ENCODE measurements at places on chromosomes 7 and 10.
A peak's percentile ranks its signal among the peaks of the same experiment; 100 is the strongest.

DNA sequence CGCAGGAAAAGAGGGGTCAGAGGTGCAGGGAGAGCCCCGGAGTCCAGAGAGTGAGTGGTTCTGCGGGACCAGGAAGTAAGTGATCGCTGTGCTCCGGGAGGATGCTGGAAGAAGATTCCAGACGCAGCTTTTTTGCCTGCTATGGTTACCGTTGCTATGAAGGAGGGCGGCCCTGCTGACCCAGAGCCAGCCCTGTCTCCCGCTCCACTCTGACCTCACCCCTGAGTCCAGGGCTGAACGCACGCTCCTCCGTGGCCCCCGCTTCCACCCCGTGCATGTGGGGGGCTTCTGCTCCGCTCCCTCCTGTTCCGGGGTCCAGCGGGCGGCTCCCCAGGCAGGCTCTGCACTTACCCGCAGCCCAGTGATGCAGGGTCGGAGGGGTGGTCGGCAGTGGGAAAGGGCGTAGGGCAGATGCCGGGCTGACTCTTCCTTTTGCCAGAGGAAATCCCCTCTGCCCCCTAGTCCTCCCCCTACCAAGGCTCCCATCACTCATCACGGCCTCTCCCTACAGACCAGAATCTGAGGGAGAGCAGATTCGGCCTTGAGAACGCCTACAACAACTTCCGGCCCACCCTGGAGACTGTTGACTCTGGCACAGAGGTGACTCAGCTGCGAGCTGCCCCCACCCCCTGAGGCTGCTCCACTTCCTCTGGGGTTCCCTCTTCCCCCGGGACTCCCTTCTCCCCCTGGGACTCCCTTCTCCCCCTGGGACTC, 2.7 kb upstream of the MUC17 start:
- DNase-seq, result peak; percentile 93

DNA sequence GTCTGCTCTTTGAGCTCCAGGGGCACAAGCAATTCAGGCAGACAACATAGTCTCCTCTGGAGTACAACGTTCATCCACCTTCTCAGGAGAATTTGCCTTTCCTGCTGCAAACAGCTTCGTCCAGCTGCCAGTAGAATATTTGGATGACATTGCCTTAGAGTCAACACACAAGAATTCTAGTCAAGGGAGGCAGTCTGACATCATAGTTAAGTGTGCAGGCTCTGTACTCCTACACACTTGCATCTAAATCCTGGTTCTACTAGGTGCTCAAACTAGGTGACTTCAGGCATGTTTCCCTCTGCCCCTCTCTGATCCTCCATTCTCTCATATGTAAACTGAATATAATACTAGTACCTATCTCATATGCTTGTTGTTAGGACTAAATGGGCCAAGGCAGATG, 314.8 kb downstream of the HPSE2 start:
- DNase-seq, result no peak

DNA sequence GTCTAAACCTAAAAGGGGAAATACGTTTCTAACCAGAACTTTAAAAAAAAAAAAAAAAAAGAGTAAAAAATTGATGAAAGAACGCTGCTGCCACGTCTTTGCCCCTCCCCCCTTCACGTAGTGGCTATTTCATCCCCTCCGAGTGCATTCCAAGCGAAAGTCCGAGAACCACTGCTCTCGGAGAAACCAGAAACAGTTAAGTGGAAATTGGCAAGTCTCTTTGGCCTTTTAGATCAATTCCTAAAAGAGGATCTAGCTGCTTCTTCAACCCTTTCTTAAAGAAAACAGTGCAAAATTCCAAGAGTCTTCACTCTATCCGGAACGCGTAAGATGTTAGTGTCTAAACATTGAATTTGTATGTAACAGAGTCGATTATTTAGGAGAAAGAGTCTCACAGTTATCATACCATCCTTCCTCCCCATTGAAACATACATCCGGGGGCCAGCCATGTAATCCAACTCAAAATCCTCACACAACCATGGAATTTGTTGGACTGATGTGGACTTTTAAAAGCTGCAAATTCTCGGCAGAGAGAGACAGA, 1.1 kb downstream of the P4HA1 start:
- peak; percentile 61 for DNase-seq

- no peak for DNase-seq
These were observed 120.4 kb upstream of the TARP start for GRCh38 chr7:38393874-38394273.

GRCh38 chr10:104199567-104199966, 32.6 kb downstream of the CFAP43 start:
- no peak for DNase-seq

DNA sequence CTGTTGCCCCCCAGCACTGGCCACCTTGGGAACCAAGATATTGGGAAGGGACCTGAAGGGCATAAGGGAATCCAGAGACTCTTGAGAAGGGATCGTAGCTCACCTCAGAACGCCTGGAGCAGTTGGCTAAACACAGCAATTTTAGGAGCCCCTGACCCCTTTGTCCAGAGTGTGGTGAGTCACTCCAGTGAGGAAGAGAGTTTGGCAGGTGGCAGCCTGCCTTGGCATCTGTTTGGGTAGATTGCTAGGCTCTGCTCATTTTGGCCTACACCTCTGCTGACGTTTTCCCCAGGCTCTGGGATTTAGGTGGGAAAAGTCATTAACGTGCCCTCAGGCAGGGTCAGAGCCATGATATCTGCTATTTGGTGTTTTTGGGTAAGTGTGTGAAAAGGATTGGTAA, 100.6 kb downstream of the GRB10 start:
- DNase-seq, result no peak

- peak; percentile 49 for DNase-seq
These were observed 46.4 kb upstream of the RSBN1L start for GRCh38 chr7:77649716-77650349.
